T-helper 1 cell (primary cell): ENCODE measurements at places on chromosomes 6 and 20.

DNA sequence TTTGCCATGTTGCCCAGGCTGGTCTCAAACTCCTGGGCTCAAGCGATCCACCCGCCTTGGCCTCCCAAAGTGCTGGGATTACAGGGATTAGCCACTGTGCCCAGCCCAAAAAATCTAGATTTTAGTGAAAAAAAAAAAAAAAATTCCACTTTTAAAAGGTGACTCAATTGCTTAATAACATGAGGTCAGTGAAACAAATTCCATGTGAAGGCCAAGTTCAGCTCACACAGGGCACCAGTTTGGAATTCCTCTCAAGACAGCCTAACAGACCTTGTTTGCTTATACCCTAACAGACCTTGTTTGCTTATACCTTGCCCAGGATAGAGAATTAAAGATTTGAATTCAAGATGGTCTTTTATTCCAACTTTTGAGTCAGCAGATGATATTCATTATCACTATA, 5.1 kb downstream of the RRBP1 start:
- DNase-seq = no peak

DNA sequence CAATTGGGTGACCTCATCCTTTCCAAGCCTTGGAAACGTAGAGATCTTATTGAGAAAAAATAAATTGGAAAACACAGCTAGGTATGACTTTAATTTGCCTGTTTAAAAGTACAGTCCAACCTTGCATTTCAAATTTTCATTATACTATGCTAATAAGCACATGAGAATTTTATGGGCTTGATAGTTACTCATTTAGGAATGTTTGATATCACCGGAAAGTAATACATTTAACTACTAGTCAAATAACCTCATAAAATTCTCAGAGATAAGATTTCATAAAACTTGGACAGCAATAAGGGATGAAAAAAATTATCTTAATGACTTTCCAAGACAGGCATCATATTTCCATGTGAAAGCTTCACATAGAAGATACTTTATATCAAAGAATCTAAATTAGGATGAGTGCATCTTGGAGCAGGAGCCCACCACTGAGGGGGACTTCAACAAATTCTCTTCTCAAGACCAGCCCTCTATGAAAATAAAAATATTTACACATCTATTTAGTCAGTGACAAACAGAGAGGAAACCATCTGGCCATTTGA, 236.3 kb downstream of the EPHA7 start:
- DNase-seq = no peak

DNA sequence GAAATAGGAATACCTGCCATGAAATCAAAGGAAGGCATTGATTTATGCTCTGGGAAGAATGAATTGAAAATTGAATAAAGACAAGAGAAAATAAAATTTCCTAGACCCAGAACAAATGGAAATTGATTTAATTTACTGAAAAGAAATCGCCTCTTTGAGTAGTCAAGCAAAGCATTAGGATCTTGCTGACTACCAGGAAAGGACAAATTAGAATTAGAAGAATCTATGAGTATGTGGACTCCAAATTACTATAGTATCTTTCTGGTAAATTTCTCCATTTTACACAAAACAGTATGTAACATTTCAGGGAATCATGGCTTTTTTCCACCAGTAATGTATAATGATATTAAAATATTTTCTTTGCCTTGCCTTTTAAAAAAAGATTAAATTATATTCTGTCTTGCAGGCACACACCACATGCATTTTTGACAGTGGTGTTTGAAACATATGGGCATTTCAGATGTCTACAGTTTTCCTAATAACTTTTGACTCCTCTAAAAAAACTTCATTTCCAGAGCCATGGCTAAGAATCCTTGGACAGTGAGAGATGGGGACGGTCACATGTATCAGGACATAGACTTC, 768.7 kb upstream of the NRSN1 start:
- no peak for DNase-seq

- no peak for DNase-seq
These were observed 46.9 kb upstream of the TRERF1 start for GRCh38 chr6:42498473-42499128.

DNA sequence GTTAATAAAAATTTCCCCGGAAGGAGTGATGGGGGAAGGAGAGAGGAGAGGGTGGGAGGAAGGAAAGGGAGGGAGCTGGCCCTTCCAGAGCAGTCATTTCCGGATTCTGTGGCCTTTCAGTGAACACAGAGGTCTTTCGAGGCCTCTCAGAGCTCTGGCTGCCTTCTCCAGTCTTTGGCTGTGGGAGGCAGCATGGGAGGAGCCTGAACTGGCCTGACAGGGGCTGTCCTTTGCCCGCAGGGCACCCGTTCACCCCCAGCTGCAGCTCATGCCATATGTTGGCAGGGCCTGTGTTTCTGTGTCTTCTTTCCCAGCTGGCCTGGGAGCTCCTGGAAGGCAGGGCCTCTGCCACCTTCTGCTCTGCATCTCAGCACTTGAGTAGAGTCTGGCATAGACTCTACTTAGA, 95.5 kb downstream of the PPP1R14C start:
- no peak for DNase-seq

- no peak for DNase-seq
These were observed 4.4 kb downstream of the CAP2 start for GRCh38 chr6:17397764-17398194.

DNA sequence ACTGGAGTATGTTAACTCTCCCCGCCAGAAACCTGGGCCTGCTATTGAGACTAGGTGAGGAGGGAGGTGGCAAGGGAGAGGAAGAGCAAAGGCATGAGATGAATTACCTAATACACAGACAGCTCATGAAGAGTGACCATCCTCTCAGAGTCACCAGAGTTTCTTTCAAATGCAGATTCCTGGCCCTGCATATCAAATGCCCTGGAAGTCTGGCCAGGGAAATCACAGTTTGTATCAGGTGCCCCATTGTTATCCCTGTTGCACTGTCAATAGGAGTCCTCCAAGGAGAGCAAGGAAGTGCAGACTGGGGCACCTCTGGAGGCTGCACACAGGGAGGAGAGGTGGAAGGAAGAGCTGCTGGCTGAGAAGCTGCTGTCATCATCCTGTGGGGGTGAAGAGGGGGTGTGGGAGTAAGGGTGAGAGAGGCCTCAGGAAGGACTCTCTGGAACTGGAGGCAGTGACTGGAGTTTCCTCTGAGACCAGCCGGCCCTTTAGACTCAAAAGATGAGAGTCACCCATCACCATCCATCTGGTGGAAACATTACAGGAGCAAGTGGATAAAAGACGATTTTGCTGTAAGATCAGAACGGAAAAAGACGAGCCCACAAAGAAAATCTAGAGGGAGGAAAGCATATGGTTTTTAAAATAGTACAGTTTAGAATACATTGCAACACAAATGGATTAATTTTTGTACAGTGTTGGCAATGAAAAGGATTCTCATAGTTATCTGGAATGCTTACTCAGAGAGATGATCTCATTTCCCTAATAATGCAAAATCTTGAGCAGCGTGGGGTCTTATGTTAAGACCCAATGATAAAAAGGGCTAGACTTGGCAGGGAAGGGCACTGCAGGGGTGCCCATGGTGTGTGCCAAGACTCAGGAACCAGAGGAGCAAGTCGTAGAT, 268.1 kb downstream of the UST start:
- DNase-seq = no peak

DNA sequence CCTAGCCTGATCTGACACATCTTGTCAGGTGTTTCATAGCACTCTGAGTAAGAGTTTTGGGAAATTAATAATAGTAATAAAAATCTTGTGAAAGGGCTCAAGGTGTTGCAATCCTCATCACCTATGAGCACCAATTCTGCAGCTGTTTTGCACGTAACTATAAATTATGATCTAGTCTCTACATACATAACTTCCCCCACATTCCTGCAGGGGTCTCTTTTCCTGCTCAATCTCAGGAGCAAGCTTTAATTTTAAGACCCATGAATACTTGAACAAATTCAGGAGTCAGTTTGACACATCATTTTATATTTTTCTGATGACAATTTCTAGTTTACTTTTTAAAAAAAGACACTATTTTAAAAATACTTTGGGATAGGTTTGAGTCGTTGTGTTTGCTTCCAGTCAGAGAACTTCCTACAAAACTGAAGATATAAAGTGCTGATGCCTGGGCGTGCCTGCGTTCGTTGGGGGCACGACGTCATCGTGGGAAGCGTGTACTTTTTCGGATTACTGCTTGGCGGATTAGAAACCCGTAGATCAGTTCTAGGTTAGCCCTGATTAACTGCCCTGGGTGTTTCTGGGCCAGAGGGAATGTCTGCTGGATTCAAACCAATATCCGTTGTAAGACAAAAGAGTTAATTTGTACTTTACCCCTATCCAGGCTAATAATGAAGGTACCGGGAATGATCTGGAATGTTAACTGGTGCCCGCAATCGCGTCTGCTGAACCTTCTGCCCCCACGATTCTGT, 1.0 kb upstream of the E2F3 start:
- no peak for DNase-seq

DNA sequence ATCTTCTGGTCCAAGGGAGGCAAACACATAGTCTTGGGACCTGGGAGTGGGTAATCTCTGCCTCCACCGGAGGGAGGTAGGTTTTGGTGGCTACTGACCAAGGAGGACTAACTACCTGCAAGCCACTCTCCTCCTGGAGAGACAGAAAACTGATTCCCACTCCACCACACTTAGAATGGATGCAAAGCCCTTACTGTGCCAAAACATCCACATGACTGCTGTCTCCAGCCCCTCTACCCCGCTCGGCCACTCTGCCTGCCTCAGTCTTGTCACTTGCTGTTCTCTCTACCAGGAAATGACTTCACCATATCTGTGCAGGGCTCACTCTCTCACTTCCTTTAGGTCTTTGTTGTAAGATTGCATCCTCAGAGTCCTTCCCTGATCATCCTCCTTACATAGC, 129.5 kb upstream of the ARG1 start:
- DNase-seq = no peak

- DNase-seq = no peak
These were observed 8.3 kb downstream of the PRDM1 start for GRCh38 chr6:106094261-106094963.

DNA sequence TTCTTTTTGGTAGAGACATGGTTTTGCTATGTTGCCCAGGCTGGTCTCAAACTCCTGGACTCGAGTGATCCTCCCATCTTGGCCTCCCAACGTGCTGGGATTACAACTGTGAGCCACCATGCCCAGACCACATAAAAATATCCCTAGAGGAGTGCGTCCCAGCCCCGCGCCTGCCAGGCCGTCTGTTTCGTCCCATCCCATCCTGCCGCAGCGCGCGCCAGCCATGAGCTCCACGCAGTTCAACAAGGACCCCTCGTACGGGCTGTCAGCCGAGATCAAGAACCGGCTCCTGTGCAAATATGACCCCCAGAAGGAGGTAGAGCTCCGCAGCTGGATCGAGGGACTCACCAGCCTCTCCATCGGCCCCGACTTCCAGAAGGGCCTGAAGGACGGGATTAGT, 16.6 kb upstream of the AMD1 start:
- no peak for DNase-seq

DNA sequence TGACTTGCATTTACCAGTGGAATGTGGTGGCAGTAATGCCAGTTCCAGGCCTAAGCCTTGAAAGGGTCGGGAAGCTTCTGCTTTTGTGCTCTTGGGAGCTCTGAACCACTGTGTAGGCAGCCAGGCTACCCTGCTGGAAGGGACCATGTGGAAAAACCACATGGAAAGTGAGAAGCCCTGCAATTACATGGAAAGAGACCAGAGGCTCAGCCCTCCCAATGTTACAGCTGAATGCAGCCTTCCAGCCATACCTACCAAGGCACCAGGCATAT, 14.9 kb upstream of the KCNB1 start:
- no peak for DNase-seq

GRCh38 chr20:17646961-17647301, 35.1 kb downstream of the RRBP1 start:
- no peak for DNase-seq

DNA sequence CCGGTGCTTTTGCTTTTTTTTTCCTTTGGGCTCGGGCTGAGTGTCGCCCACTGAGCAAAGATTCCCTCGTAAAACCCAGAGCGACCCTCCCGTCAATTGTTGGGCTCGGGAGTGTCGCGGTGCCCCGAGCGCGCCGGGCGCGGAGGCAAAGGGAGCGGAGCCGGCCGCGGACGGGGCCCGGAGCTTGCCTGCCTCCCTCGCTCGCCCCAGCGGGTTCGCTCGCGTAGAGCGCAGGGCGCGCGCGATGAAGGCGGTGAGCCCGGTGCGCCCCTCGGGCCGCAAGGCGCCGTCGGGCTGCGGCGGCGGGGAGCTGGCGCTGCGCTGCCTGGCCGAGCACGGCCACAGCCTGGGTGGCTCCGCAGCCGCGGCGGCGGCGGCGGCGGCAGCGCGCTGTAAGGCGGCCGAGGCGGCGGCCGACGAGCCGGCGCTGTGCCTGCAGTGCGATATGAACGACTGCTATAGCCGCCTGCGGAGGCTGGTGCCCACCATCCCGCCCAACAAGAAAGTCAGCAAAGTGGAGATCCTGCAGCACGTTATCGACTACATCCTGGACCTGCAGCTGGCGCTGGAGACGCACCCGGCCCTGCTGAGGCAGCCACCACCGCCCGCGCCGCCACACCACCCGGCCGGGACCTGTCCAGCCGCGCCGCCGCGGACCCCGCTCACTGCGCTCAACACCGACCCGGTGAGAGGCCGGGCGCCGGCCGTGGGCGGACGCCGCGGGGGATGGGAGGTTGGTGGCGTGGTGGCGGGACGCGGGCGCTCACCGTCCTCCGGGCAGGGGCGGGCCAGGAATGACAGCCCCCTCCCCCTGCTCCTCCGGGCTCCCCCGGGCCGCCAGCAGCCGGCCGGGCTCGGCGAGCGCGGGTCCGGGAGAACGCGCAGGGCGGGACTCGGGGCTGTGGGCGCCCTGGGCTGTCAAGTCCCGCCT, 606 bp downstream of the ID4 start:
- no peak for DNase-seq

GRCh38 chr20:49112596-49113274, 66.6 kb downstream of the CSE1L start:
- DNase-seq = no peak

- no peak for DNase-seq
These were observed 247.8 kb upstream of the CHD6 start for GRCh38 chr20:41865938-41866337.

- DNase-seq = no peak
These were observed 46.2 kb downstream of the ISM1 start for GRCh38 chr20:13267231-13267630.

DNA sequence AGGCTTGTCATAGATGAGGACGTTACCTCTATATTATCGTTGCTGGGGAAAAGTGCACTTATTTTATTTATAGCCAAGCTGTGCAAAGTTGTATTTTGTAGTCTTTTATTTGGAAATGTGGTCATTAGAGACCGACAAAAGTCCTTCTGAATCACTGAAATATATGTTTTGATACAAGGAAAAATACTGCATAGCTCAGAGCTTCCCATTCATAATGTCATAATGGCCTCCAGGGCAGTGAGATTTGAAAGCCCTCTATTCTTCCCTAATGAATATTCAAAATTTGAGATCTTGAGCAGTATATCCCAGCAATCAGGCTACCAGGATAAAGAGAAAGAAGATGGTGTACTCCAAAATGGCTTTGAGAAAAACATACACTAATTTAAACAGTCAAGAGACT, 64.6 kb downstream of the CAP2 start:
- no peak for DNase-seq
